Ascending aorta (tissue), 2 donors: ENCODE measurements at places on chromosomes 1 and 21. TPM values are rescaled to one million over a fixed set of nuclear protein-coding genes. Genes with fewer than 3 reads are reported as not detected.

GRCh38 chr1:233328142-233328921 is 808 bp downstream of the MAP3K21 start:
- no peaks in the 10 kb centered on the region for H3K27me3 ChIP-seq
- H3K36me3 ChIP-seq, result no peaks in the 10 kb centered on the region
- DNase-seq, result peak; percentile 62
- peak overlapping the region; percentile 72 for H3K27ac ChIP-seq

Gene SPRR2E
- not detected for total RNA-seq

- H3K4me1 ChIP-seq, result no peaks in the 10 kb centered on the region
- no peaks in the 10 kb centered on the region for H3K27me3 ChIP-seq
These were observed 107.4 kb upstream of the KIAA1614 start for GRCh38 chr1:180805316-180805715.

DNA sequence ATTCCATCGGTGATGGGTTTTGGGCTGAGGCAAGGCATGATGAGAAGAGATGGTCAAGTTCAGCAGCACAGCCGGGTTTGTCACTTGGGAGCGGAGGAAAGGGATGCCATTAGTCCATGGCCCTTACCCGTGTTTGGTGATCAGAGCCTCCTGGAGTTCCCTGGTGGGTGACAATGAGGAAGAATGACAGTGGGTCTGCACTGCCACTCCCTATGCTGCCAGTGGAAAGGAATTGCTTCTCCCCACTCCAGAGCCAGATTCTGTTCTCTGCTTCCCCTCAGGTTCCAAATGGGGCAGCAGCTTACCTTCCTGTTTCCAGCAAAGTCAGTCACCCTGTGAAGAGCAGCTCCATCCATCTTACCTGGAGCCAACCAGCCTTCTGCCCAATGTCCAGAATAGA is 393.1 kb downstream of the PTPRU start:
- H3K27ac ChIP-seq, result no peak overlapping the region
- no peaks in the 10 kb centered on the region for H3K4me1 ChIP-seq
- H3K4me3 ChIP-seq, result no peak overlapping the region
- H3K27me3 ChIP-seq, result no peaks in the 10 kb centered on the region

- H3K27ac ChIP-seq, result no peak overlapping the region
- no peaks in the 10 kb centered on the region for H3K4me1 ChIP-seq
- H3K27me3 ChIP-seq, result no peaks in the 10 kb centered on the region
- H3K4me3 ChIP-seq, result no peak overlapping the region
- DNase-seq, result no peak
These were observed 332.1 kb downstream of the PTPRC start for GRCh38 chr1:198970916-198971315.

Gene RNF186
- not detected for total RNA-seq

DNA sequence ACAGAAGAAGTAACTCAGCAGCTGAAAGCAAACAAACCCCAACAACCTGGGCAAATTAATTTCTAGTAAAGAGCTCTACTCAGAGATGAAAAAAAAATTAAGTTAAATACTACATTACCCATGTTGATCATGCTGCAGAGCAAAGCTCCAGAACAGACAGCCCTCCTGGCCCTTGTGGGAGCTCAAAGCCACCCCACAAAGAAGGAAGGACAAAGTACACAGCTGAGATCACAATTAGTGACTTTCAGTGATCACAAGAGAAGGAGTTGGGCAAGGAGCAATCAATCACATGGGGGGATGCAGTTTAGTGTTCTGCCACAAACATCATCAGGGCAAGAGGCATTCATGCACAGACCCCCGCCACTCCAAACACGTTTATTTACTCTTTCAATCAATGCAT is 114.2 kb downstream of the DAB1 start:
- no peaks in the 10 kb centered on the region for H3K27me3 ChIP-seq
- no peak overlapping the region for H3K27ac ChIP-seq
- DNase-seq, result no peak
- no peaks in the 10 kb centered on the region for H3K36me3 ChIP-seq
- no peaks in the 10 kb centered on the region for H3K4me1 ChIP-seq
- H3K4me3 ChIP-seq, result no peak overlapping the region

- no peak overlapping the region for H3K4me3 ChIP-seq
- no peak for DNase-seq
- peaks cover 4% of the 10 kb centered on the region for H3K36me3 ChIP-seq
These were observed 10.1 kb downstream of the HSPG2 start for GRCh38 chr1:21926814-21927532.

Gene DCDC2B
- total RNA-seq, result not detected

Gene PLPPR5
- total RNA-seq, result not detected

DNA sequence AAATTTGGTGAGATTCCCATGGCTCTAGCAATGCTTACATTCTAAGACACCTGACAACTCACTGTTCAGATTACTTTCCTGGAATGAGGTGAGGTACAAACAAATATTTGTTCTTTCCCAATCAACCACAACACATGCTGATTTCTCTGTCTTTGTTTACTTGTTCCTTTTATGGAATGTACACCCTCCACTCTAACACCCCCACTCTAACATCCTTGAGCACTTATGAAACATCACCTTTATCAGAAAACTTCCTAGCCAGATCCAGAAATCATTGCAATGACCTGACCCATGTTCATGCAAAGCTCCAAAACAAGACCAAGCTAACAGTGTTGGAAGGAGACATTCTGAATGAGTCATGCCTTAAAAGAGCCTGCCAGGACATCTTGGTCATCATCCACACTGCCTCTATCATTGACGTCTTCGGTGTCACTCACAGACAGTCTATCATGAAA is 35.5 kb downstream of the HSD3B1 start:
- no peaks in the 10 kb centered on the region for H3K4me1 ChIP-seq
- DNase-seq, result no peak
- no peak overlapping the region for H3K27ac ChIP-seq
- H3K27me3 ChIP-seq, result no peaks in the 10 kb centered on the region

Gene IFNLR1
- total RNA-seq, result 0.32 TPM

DNA sequence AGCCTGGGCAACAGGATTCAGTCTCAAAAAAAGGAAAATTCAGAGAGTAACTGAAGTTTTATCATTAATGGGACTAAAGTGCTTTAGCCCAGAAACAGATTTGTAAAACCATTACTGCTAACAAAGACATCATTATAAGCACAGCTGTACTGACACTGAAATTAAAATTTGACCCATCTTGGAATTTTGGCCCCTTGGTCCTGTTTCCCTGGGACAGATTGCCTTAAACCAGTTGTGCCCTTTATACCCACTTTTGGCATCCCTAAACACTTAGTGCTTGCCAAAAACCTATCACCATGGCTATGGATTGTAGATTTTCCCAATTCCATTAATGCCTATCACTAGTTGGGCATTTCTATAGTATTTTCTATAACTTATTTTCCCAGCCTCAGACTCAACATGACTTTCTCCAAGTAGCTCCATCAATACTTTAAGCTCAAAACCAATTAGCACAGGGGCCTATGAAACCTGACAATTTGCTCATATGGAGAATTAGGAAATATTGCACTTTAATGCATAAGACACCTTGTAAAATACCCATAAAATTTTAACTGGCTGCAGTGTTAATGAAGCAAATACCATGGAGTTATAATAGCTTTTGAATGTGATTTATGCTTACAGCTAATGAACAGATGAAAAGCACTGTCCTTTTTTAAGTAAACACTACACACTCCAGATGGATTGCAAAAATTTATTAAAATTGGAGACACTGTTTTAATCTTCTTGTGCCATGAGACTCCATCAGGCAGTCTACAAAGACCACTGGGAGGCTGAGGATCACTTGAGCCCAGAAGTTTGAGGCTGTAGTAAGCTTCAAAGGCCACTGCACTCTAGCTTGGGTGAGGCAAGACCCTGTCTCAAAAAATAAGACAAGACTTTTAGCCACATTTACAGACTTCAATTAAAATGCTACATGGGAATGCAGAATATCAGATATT is 4.3 kb downstream of the GAS5 start:
- no peaks in the 10 kb centered on the region for H3K27me3 ChIP-seq
- no peak overlapping the region for H3K27ac ChIP-seq
- DNase-seq, result no peak
- peaks cover 10% of the 10 kb centered on the region for H3K4me1 ChIP-seq
- peaks cover 42% of the 10 kb centered on the region for H3K36me3 ChIP-seq

Gene AADACL4
- not detected for total RNA-seq

DNA sequence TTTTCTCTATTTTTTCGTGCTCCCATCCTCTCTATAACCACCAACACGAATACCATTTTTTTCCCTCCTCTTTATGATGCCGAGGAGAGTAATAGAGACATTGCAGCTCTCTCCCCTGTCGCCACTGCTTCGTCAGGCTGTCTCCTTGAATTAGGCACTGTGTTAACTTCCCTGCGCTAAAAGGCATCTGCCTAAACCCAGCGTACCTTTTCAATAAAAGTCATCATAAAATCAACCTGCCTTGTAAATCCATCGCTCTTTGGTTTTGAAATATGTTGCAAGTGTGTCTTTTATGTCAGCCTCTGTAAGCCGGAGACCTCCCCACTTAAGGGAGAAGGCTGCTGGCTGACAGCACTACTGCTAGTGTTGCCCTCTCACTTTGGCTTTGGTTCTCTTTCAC is 8.7 kb downstream of the RNF220 start:
- no peak overlapping the region for H3K4me3 ChIP-seq
- peaks cover 47% of the 10 kb centered on the region for H3K27me3 ChIP-seq
- no peaks in the 10 kb centered on the region for H3K36me3 ChIP-seq
- peaks cover 7% of the 10 kb centered on the region for H3K4me1 ChIP-seq
- no peak overlapping the region for H3K27ac ChIP-seq

DNA sequence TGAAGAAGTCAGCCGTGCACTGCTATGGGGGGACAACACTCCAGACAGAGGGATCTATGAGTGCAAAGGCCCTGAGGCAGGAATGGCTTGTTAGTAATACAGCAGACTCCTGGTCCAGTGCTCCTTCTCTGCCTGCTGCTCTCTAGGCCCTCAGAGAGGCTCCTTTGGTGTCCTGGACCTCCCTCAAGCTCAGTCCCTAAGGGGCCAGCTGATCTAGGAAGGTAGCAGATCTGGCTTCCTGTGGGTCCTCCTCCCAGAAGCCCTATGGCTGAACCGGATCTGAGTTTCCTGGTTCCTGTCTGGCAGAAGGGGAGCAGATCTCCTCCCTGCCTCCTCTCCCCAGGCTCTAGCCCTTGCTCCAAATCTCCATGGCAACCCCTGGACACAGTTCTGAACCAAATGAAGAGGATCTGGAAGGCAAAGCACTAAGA is at the start of gene LDLRAD2:
Gene LDLRAD2 (plus strand): TSS at position 391 of the 431 bp plus-strand sequence. CDS start 187 bp downstream, outside the sequence.
- no peaks in the 10 kb centered on the region for H3K36me3 ChIP-seq
- no peak for DNase-seq
- H3K4me1 ChIP-seq, result peaks cover 5% of the 10 kb centered on the region

Gene TNFRSF1B
- total RNA-seq, result 139 TPM

Gene SERTAD4
- total RNA-seq, result 4.0 TPM

- no peaks in the 10 kb centered on the region for H3K27me3 ChIP-seq
- peaks cover 32% of the 10 kb centered on the region for H3K36me3 ChIP-seq
- no peak overlapping the region for H3K27ac ChIP-seq
- no peak overlapping the region for H3K4me3 ChIP-seq
- H3K4me1 ChIP-seq, result no peaks in the 10 kb centered on the region
These were observed 48.9 kb downstream of the DIP2A start for GRCh38 chr21:46507562-46507961.

Gene RCSD1
- total RNA-seq, result 36.8 TPM

DNA sequence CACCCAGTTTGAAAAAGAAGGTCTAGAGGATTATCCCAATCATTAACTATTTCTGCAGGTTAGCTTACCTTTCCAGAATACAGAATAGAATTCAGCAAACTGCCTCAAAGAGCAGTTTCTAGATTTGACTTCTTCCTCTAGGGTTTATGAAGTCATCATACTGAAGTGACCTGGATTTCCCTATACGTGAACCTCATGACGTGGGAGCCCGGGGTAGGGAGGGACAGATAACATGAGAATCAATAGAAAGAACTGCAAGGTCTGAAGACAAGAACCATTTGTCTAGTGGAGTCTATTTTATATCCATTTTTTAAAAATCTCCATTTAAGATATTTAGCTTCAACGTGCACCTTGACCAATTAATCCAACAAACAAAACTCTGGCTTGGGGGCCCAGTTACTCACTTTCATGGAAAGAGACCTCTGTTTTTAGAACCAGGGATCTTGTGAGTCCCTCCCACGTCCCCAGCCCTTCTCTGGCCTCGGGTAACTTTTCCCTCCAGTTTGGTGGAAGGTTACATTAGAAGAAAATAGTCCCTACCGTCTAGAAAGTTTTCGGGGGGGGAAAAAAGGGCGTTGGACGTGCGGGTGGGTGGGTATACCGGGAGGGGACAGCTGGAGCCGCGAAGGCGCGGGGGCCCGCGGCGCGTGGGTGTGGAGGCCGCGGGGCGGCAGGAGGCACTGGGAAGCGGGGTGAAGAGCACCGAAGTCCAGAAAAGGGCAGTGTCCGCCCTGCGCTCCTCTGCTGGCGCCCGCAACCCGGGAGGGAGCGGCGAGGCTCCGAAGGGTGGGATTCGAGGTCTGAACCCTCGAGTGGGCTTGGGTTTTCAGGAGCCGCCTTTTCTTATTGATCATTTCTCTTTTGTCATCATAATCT is 13.8 kb upstream of the POGZ start:
- peak; percentile 70 for DNase-seq
- H3K36me3 ChIP-seq, result no peaks in the 10 kb centered on the region
- H3K4me1 ChIP-seq, result no peaks in the 10 kb centered on the region
- H3K27me3 ChIP-seq, result no peaks in the 10 kb centered on the region
- peak overlapping the region; percentile 55 for H3K4me3 ChIP-seq
